ENCODE measurements at places on chromosomes 4 and X.

GRCh38 chr4:68858039-68858438, 42.2 kb downstream of the UGT2B10 start:
- DNase-seq: no peak

GRCh38 chrX:132277953-132278614, 58.8 kb upstream of the RAP2C start:
- no peak for DNase-seq

- no peak for DNase-seq
Observed at GRCh38 chr4:14359991-14360390, 642.3 kb upstream of the CPEB2 start.

- no peak for DNase-seq
Observed at GRCh38 chrX:129939986-129940385, 34.0 kb downstream of the UTP14A start.

- DNase-seq: no peak
Observed at GRCh38 chr4:163535657-163536056, 41.2 kb downstream of the TMA16 start.

DNA sequence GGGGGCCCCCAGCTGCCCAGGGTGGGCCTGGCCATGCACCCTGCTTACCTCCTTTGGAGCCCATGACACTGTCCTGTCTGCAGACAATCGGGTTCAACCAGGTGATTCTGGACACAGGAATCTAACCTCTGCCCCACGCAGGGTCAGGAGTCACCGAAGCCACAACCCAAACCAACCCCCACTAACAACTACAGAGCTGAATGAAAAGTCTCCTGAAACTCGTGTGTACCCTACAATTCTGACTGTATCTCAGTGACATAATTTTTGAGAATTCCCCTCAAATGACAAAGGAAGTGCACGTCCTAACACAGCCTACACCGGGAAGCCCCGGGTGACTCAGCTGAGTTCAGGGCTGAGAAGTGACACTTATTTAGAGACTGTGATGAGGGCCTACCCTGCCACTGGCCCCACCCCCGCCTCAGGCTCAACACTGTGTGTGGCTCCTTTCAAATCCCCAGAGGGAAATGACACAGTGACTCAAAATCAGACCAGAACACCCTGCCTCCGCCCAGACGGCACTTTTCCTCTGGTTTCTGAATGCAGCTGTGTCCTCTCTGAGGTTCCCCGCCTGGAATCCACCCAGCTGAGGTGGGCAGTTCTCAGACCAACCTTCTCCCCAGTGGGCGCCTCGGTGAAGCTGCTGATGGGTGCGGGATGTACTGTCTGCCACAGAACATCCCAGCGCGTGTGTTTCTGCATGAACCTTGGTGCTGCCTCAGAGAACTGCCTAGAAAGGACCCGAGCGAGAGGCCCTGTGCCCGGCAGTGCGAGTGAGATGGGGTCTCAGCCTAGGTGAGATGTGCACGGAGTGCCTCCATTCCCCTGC, 9.9 kb downstream of the TNIP2 start:
- DNase-seq: no peak

GRCh38 chrX:8366481-8366880, 98.1 kb upstream of the VCX3B start:
- no peak for DNase-seq

GRCh38 chrX:66045894-66046293, 6.0 kb upstream of the VSIG4 start:
- DNase-seq: no peak

GRCh38 chr4:125421547-125421946, 106.8 kb downstream of the FAT4 start:
- no peak for DNase-seq

DNA sequence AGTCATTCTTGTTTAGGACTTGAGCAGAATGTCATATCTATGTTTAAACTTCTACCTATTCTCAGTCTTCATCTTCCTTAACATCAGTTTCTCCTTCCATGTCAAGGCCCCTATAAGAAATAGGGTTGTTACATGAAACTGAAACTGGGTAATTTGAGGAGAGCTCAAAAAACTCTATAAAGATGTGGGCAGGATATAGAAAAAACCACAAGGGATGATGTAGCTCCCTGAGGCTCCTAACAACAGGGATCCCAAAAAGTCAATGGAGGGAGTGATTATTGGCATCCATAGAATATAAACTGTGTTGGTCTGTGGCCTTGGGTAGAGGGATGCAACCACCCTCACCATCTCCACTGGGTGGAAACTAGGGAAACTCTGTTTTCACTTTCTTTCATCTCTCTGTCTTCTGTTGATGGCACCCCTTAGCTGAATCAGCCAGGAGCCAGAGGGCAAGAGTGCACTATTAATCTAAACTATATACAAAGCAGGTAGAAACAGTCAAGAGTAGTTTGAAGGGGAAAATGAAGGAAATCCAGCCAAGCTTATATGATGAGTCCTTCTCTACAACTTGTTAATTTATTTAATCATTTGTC, 27.6 kb downstream of the C4orf54 start:
- no peak for DNase-seq

DNA sequence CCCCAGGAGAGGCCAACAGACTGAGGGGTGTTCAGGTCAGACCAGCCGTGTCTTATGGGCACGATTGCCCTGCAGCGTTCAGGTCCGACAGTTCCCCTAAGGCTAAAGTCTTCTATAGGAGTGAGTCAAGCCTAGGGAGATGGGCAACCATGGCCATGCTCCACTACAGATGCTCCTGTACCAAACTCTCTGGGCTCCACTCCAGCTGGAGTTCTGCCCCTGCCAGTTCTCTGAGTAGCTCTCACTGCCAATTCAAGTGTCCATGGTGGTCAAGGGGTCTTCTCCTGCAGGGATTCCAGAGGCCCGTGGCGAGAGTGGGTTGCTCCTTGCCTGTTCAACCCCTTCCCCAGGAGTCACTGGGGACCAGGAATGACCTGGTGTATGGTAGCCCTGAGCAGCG, 38.2 kb downstream of the BEX3 start:
- DNase-seq: no peak

GRCh38 chrX:107711521-107712181, 63.9 kb downstream of the TSC22D3 start:
- no peak for DNase-seq

- DNase-seq: no peak
Observed at GRCh38 chr4:184309241-184310170, 91.8 kb upstream of the ENPP6 start.

DNA sequence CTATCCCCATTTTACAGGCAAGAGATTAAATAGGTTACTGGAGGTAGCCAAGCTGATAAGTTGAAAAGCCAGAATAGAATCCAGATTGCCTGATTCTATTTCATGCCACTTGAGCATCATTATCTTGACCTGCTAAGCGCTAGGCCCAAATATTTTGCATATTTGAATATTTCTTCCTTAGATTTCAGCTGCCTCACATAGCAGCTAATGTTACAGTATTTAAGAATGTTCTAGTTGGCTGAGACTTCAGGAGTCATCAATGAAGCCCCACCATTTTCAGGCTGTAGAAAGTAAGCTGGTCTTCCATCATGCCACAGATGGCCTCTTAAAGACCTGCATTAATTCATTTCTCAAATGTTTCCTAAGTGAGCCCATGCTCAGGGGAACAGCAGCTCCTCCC, 121.4 kb downstream of the SHROOM3 start:
- no peak for DNase-seq

GRCh38 chr4:158213466-158213865, 3.2 kb downstream of the TMEM144 start:
- no peak for DNase-seq

DNA sequence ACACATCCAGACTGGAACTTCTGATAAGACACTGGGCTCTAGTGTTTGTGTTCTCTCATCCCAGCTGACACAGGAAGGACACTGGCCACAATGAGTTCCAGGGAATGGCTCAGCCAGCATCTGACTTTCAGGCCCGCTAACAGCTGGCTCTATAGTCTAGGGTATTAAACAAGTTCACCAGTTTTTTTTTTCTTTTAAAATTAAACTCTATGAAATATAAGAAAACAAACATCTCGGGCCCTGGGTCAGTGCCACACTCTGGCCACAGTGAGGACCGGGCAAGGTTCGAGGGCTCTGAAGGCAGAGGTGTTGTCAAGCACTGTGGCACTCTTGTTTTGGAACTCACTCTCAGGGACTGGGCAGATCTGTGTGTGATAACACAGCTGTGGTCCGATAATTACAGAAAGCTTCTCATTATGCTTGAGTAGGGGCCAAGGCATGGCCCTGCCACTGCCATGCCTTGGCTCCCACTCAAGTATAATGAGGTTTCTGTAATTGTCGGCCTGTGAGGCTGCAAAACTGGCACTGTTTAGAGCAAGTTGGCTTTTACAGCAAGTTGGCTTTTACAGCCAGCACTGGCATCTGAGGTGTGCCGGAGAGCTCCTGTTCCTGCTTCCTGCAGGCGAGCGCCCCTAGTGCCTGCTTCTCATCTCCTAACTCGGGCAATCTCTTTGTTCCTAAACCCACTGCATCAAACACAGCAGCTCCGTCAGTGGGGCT, 62.8 kb downstream of the PPP1R2C start:
- DNase-seq: no peak

DNA sequence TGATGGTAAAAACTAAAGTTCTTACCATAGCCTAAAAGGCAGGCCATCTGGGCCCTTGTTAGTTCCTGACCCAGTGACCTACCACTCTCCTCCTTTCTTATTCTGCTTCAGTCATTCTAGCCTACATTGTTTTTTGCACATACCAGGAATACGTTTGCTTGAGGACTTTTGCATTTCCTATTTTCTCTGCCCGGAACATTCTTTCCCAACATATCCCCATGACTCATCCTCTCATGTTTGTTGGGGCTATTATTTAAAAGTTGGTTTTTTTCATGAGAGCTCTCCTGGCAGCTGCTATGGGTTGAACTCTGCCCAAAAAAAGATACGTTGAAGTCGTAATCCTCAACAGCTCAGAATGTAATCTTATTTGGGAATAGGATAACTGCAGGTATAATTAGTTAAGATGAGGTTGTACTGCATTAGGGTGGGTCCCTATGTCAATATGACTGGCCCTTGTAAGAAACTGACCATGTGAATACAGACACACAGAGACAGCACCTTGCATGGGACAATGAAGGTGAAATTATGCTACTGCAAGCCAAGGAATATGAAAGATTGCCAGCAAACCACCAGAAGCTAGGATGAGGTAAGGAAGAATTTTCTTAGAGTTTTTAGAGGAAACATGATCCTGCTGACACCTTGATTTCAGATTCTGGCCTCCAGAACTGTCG, 138.3 kb upstream of the PDHA2 start:
- DNase-seq: peak; percentile 48

GRCh38 chrX:137695417-137695816, 129.5 kb downstream of the ZIC3 start:
- DNase-seq: no peak

DNA sequence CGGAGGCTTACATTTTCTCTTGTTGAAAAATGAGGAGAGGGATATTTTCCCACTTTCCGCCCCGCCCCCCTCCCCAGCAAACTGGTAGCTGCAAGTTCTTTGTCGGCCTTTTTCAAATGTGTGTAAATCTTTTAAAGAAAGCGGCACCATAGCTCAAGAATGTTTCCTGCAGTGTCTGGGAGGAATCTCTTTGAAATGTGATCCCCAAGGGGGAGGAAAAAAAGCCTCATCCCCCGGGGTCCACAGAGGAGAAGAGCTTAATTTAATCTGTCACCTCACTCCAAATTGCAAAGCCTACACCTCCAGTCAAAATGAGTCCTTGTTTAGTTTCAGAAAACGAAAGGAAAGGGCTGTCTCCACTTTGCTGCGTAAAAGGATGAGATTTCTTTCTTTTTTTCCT, 34.8 kb downstream of the ASMT start:
- DNase-seq: no peak

- no peak for DNase-seq
Observed at GRCh38 chr4:114249561-114249960, 270.1 kb upstream of the ARSJ start.

DNA sequence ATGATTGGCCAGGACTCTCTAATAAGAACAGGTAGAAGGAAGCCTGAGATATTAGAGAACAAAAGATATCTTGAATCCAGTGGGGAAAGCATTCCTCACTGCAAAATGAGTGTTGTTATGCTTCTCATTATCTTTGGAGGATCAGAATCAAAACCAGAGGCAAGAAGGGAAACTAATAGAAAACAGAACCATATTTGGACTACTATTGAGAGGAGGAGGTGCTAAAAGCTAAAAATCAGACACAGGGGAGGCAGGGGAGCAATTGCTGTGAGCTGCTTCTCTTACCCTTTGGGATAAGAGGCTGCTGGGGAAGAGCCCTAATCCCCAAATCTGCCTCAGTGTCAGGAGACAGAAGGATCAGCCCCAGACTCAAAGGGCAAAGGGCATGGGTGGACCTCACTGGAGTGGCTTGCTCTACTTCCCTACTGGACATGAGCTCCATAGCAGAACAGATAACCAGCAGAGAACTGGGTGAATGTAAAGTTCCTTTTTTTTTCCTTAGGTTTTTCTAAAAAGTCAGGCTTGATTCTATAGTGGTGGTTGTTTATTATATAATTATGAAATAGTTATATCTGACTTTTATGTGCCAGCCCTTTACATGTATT, 60.1 kb downstream of the SEPTIN11 start:
- no peak for DNase-seq

- no peak for DNase-seq
Observed at GRCh38 chrX:108162265-108162664, 70.7 kb downstream of the ATG4A start.

- no peak for DNase-seq
Observed at GRCh38 chr4:36325499-36325898, 44.1 kb downstream of the DTHD1 start.

DNA sequence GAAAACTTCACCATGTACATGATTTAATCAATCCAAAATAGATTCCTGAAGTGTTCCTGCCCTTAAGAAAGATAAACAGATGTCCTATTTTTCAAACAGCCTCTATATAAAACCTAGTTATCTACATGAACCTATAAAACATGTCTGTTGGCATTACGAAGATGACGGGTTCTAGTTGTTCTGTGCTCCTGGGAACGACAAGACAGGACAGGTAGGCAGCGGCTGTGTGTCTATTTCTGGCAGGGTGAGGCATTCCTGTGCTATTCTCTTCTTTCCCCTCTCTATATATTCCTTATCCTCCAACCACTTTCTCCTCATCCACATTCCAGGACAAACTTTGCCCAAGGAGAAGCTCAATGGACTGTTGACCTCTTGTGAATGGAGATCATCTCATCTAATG, 6.1 kb downstream of the FAT1 start:
- no peak for DNase-seq

- DNase-seq: no peak
Observed at GRCh38 chr4:127018381-127018780, 614.4 kb upstream of the INTU start.
